ENCODE measurements at places on chromosomes 1 and 21. TPM values are rescaled to one million over a fixed set of nuclear protein-coding genes. Genes with fewer than 3 reads are reported as not detected.

The UBE4B gene
- 13.3 TPM for polyA plus RNA-seq

The USH2A gene
- polyA plus RNA-seq = not detected

The DMRTA2 gene
- polyA plus RNA-seq = 1.6 TPM

The DMBX1 gene
- polyA plus RNA-seq = not detected

The ASCL5 gene
- 0.10 TPM for polyA plus RNA-seq

The FAM72C gene
- polyA plus RNA-seq = 1.0 TPM

The FAM151A gene
- polyA plus RNA-seq = 0.25 TPM

The SYT14 gene
- 0.06 TPM for polyA plus RNA-seq

The GPR153 gene
- polyA plus RNA-seq = 2.6 TPM

The CELA3A gene
- 7.0 TPM for polyA plus RNA-seq

The FCRL5 gene
- polyA plus RNA-seq = 1.1 TPM

The OMA1 gene
- 16.4 TPM for polyA plus RNA-seq

The SPRR2B gene
- not detected for polyA plus RNA-seq

The SASS6 gene
- 0.87 TPM for polyA plus RNA-seq

The UBE2U gene
- not detected for polyA plus RNA-seq

The PIAS3 gene
- polyA plus RNA-seq = 19.2 TPM

The CD55 gene
- 17.7 TPM for polyA plus RNA-seq

The KIF14 gene
- 0.25 TPM for polyA plus RNA-seq

The TFF2 gene
- 2,390 TPM for polyA plus RNA-seq

The PIGK gene
- 3.7 TPM for polyA plus RNA-seq

The FAM163A gene
- 0.61 TPM for polyA plus RNA-seq

The KLHDC9 gene
- 6.3 TPM for polyA plus RNA-seq

The SLC44A5 gene
- not detected for polyA plus RNA-seq

The MAP1LC3C gene
- 2.3 TPM for polyA plus RNA-seq

The GON4L gene
- polyA plus RNA-seq = 14.5 TPM

The SH2D2A gene
- polyA plus RNA-seq = 1.4 TPM

The FAAH gene
- polyA plus RNA-seq = 45.3 TPM

The TSPAN2 gene
- 13.4 TPM for polyA plus RNA-seq

The CD247 gene
- 0.68 TPM for polyA plus RNA-seq

The IL19 gene
- 3.1 TPM for polyA plus RNA-seq

The GPATCH4 gene
- polyA plus RNA-seq = 19.9 TPM

The CPTP gene
- polyA plus RNA-seq = 28.4 TPM

The CRB1 gene
- polyA plus RNA-seq = 0.08 TPM

The DLGAP3 gene
- polyA plus RNA-seq = 0.15 TPM
